Muscle of leg (tissue), 16 donors: ENCODE measurements at places on chromosomes 5 and 9.

DNA sequence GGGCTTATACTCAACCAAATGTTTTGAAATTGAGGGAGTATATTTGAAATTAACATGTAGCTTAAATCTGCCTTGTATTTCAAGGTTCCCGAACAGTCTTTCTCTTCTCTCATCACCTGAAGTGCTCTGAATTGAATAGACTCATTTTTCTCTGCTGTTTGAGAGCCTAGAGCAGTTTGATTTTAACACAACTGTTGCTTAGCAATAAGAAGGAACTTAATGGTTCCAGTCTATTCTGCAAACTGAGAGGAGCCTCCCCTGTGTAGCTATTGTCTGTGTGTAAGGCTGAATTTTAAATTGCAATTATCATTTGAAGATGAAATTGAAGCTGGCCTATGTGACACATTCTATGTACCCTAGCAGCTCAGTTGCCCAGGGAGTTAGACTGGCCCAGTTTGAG is 87.1 kb upstream of the CKMT2 start:
- DNase-seq: peak; percentile 55

- peak; percentile 80 for DNase-seq
These were observed 166.5 kb downstream of the RMI1 start for GRCh38 chr9:84146893-84147710.

GRCh38 chr9:32278991-32279390 is 105.5 kb upstream of the ACO1 start:
- DNase-seq: no peak

GRCh38 chr5:180098991-180099732 is 27.6 kb upstream of the RNF130 start:
- DNase-seq: no peak

DNA sequence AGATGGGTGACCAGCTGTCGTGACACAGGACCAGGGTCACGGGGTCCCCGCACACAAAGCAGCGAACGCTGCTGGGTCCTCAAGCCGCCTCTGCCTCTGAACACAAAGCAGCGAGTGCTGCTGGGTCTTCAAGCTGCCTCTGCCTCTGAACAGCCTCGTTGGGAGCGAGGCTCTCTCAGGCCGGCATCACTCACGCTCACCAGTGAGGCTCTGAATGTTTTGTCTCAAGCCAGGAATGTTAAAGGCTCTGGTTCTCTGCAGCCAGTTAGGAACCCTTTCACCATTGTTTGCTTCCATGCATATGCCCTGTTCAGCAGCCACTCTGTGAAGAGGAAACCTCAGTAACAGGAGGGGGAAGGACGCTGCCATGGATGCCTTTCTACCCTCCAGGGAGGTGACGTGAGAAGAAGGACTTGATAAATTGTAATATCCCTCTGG is 82.7 kb upstream of the TAF11L2 start:
- no peak for DNase-seq

DNA sequence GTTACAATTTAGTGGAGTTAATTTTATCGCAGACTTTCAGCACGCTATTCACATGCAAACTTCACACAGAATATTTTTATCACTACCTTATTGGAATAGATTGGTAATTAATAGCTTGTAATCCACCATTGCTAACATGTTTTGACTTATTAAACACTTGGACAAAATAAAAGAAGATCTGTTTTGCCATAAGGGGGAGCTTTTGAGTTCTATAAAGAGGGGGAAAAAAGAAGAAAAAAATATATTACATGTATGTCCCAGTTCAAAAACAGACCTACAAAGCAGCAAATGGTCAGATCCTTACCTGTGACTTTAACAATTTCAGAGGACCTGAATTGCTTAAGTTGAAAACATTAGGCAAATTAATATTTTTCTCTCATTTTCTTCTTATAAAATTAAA is 1.2 kb upstream of the PAPPA start:
- DNase-seq: peak; percentile 55

GRCh38 chr5:2685651-2686272 is 65.7 kb downstream of the IRX2 start:
- DNase-seq: peak; percentile 16

GRCh38 chr5:135217669-135218485 is 181.2 kb downstream of the MACROH2A1 start:
- DNase-seq: no peak

GRCh38 chr9:82600536-82601292 is 462.2 kb downstream of the RASEF start:
- DNase-seq: peak; percentile 71

- no peak for DNase-seq
These were observed 135.4 kb upstream of the SPEF2 start for GRCh38 chr5:35482167-35482755.

DNA sequence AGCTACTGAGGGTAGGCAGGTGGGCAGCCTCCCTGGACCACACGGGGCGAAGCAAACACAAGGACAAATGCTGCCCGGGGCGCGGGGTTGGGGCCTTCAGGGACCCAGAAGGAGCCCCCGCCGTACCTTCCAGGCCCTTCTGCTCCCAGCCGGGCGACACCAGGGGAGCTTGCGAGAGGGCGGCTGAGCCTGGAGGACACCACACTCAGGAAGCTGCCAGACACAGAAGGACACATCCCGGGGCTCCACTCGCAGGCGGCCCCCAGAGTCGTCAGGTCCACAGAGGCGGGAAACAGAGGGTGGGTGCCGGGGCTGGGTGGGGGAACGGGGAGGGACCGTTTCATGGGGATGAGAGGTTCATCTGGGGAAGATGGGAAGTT is 58.5 kb upstream of the UBAC1 start:
- DNase-seq: no peak

DNA sequence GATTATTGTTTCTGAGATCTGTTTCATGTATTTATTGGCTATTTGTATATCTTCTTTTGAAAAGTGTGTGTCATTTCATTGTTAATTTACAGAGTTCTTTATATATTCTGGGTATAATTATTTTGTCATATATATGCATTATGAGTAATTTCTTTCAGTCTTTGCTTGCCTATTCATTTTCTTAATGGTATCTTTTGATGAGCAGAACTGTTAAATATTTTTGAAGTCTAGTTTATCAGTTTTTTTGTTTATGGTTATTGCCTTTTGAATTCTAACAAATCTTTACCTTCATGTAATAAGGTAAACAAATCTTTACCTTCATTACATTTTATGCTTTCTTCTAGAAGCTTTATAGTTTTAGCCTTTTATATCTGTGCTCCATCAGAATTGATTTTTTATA is 66.4 kb downstream of the CSNK1G3 start:
- DNase-seq: no peak

DNA sequence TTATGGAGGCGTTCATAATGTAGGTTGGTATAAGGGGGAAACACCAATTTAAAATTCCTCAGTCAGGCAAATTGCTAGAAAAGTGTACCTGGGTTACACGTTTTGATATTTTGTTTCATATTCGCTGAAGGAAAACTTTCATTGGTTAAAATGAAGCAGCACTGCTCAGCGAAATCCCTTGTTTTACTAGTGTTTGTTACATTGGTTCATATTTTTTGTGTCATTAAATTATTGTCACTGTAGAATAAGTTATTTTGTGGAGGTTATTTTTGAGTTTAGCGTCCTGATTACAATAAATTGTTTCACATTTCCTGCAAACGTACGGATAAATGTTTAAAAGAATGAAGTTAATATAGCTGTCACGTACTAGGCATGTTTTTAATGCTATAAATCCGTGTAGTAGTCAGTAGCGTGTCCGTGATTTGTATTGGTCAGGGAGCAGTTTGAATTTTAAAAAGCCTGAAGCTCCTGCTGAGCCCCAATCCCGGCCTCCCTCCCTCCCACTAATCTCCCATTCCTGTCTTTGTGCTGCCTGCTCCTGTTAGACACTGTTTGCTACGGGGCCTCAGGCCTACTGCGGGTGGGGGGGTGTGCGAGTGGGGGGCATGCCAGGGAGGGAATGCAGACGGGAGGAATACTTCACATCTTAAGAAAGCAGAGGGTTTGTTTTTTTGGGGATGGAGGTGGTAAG is 2.0 kb downstream of the NIPBL start:
- DNase-seq: peak; percentile 73

- DNase-seq: peak; percentile 59
These were observed 609.4 kb downstream of the DTWD2 start for GRCh38 chr5:118378959-118379358.

- DNase-seq: peak; percentile 70
These were observed 206.4 kb downstream of the ENC1 start for GRCh38 chr5:74433896-74434829.

- no peak for DNase-seq
These were observed 120.5 kb downstream of the GHR start for GRCh38 chr5:42543774-42544173.

DNA sequence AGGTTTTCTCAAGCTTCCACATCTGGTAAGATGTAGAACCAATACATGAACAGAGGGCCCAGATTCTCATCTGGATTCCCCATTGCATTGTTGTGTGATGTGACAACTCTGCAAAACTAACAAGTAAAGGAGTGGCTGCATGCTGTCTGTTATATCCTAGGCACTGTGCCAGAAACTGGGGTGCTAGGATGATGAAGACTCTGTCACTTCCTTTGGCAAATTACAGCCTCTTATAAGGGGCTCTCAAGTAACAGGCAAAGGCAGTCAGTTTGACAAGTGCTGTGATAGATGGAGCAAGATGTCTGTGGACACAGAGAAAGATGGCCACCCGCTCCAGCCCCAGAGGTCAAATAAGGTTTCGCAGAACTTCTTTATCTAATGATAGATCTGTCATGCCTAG is 115.7 kb downstream of the PAPPA start:
- no peak for DNase-seq

DNA sequence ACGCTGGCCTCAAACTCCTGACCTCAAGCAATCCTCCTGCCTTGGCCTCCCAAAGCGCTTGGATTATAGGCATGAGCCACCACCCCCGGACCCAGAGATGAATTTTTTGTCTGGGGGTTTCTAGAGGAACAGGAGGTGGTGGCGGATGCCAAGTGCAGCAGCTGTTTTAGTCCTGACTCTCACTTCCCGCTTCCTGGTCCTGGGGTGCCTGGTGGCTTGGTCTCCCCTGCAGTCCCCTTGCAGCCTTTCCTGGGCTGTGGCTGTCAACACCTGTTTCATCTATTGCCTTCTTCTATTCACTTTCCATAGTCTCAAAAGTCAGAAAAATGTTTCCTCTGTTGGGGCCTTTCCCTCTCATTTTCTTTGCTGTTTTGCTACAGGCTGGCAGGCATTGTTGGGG is 6.5 kb upstream of the NHP2 start:
- DNase-seq: no peak

DNA sequence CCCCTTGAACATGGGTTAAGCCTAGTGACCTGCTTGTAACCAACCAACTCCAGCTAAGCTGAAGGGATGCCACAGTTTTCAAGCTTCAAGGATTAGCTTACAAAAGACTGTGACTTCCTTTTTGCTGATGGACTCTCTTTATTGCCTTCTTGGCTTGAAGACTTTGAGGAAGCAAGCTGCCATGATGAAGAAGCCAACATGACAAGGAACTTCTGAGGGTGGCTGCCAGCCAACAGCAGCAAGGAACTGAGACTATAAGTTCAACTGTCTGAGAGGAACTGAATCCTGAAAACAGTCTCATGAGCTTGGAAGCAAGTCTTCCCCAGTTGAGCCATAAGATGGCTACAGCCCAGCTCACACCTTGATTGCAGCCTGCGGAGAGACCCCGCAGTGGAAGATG is 116.1 kb upstream of the TAF11L2 start:
- DNase-seq: peak; percentile 79

- no peak for DNase-seq
These were observed 224.9 kb downstream of the EBF1 start for GRCh38 chr5:158874792-158875191.

GRCh38 chr9:132901858-132902831 is 23.4 kb downstream of the SPACA9 start:
- DNase-seq: peak; percentile 88

DNA sequence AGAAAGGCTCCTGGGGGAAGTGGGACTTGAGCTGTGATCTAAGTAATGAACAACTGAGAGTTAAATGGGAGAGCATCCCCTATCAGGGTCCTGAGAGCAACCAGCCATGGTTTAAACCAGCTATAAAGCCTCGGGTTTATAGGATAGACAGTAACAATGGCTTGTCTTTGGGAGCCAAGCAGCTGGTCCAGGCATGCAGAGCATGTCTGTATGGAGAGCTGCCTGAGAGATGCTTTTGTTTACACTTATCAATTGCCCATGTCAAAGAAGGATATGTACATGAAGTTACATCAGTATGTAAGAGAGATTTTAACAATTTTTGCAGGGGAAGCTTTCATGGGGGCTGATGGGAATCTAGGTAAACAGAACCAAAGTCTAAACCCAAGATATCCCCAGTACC is 4.4 kb downstream of the TGFBI start:
- DNase-seq: no peak

- DNase-seq: no peak
These were observed 24.2 kb downstream of the ANP32B start for GRCh38 chr9:98007251-98007928.

- DNase-seq: no peak
These were observed 126.1 kb downstream of the GAS1 start for GRCh38 chr9:86821006-86821845.

GRCh38 chr9:95719354-95719753 is 156.1 kb upstream of the ERCC6L2 start:
- no peak for DNase-seq

GRCh38 chr5:68848091-68848490 is 245.7 kb upstream of the SLC30A5 start:
- DNase-seq: no peak

- DNase-seq: peak; percentile 0
These were observed 12.0 kb downstream of the HIGD2A start for GRCh38 chr5:176400382-176401156.

DNA sequence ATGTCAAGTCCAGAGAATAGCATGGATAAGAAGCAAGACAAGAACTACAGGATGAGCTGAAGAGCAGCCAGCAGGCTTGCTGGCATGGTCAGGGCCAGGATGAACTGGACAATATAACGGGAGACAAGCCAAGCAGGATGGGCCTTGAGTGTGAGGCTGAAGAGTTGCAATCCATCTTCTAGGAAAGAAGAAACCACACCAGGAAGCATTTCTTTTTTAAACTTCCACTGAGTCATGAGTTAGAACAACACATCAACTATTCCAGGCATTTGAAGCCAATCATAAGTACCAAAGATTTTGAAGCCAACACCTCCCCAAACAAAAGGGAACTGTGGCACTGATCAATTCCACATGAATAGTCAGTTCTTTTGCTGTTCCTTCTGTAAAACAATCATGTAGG is 27.3 kb downstream of the SLC31A2 start:
- DNase-seq: no peak

DNA sequence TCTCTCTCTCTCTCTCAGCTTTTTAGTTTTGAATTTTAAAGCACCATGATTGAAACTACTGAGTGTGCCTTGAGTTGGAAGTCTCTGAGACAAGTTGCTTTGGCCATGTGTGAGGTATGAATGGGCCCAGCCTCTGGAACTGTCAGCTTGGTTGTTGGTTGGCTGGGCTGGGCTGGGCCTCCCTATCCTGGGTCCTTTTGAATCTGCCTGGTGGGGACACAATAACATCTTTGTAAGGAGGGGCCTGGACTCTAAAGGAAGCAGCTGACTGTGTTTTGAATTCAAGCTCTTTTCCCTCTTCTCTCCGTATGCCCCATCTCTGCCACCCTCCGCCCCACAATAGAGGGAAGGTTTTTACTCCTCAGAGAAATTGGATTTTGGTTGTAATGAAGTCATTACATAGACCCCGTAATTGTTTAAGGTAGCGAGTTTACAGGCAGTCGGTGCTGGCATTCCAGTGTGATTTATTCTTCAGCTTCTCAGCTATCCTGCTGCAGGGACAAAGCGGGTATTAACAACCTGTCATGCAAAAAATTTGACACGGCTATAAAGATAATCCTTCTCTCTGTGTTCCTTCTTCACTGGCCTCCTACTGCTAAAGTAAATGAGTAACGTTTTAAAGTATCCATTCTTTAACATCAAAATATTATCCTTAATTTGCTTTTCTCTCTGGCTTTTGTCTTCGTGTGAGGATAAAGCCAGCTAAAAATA is 105.4 kb downstream of the DAPK1 start:
- DNase-seq: no peak
